NCI-H1694 (cell line): ENCODE measurements at places on chromosomes 16 and 17.

DNA sequence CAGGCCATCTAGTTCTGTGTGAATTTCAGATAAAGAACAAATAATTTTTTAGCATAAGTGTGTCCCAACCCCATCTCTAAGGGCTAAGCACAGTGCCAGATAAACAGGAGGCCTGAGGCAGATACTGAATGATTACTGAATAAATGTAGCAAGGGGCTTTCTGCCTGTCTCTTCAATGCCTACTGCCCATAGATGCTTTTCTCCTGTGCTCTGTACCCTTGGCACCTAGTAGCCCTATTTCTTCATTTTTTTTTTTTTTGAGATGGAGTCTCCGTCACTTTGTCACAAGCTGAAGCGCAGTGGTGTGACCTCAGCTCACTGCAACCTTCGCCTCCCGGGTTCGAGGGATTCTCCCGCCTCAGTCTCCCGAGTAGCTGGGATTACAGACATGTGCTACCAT lies 25.3 kb downstream of the IGFBP4 start:
- DNase-seq = no peak

- DNase-seq = no peak
These were observed 19.9 kb downstream of the TLE7 start for GRCh38 chr16:71421911-71422310.

DNA sequence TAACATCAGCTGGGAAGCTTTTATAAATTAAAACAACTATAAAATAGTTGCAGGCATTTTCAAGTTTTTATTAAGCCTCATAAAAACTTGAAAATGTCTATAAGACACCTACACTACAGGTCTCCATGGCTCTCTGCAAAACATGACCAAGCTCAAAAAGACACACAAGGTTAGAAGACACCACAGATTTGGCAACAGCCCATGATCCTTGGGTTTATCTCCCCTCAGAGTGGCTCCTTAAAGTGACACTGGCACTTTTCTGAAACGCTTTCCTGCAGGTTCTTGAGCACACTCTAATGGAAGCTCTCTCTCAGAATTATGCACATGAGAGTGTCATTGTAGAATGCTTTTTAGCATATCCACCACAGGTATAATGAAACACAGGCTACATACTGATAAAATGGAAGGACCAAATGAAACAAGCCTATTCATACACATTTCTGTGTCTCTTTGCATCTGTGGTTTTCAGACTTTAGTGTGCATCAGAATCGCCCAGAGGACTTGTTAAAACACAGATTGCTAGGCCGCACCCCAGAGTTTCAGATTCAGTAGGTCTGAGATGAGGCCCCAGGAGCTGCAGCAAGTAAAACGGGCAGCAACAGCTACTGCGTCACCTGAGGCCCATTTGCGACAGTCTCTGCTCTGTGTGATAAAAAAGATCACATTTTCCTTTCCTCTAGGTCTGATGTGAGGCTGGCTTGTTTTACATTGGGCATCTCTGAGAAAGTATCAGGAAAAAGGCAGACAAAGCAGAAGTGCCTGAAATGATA lies 75.0 kb upstream of the WSB1 start:
- DNase-seq = no peak

- no peak for DNase-seq
These were observed 6.0 kb downstream of the SREBF1 start for GRCh38 chr17:17830740-17831207.

GRCh38 chr16:3706253-3707012 lies 10.9 kb downstream of the TRAP1 start:
- DNase-seq = no peak

GRCh38 chr17:40854175-40854814 lies 12.7 kb downstream of the KRT12 start:
- no peak for DNase-seq

- no peak for DNase-seq
These were observed 43.7 kb upstream of the HNF1B start for GRCh38 chr17:37788526-37788925.
